ENCODE measurements at places on chromosomes 12 and 14.
A peak's percentile ranks its signal among the peaks of the same experiment; 100 is the strongest.

- DNase-seq: no peak
Measured at GRCh38 chr14:81345781-81346180, 54.3 kb downstream of the STON2 start.

DNA sequence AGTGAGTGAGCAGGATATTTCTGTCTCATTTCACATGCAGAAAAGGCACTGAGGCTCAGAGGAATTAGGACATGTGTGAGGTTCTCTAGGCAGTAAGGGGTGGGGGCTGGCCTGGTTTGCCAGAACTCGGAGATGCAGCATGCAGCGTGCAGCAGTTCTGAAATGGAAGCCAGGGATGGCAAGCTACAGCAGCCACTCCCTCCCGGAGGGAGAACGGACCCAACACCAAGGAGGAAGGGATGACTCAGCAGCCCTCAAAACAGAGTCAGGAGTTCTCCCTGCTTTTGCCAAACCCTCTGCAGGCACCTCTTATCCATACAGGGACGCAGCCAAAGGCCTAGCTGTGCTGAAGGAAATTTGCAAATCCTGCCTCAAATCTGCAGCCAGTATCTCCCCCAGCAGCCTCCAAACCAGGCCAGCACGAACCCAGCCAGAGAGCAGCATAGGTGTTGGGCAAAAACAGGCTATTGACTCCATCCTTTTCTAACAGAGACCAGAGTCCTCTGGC lies 10.3 kb upstream of the SERPINA3 start:
- peak; percentile 89 for DNase-seq

- no peak for DNase-seq
Measured at GRCh38 chr12:56721216-56721615, 3.9 kb downstream of the NACA start.

- no peak for DNase-seq
Measured at GRCh38 chr12:80684077-80684495, 23.3 kb upstream of the MYF6 start.

- DNase-seq: no peak
Measured at GRCh38 chr12:69298947-69299346, 49.2 kb upstream of the LYZ start.

DNA sequence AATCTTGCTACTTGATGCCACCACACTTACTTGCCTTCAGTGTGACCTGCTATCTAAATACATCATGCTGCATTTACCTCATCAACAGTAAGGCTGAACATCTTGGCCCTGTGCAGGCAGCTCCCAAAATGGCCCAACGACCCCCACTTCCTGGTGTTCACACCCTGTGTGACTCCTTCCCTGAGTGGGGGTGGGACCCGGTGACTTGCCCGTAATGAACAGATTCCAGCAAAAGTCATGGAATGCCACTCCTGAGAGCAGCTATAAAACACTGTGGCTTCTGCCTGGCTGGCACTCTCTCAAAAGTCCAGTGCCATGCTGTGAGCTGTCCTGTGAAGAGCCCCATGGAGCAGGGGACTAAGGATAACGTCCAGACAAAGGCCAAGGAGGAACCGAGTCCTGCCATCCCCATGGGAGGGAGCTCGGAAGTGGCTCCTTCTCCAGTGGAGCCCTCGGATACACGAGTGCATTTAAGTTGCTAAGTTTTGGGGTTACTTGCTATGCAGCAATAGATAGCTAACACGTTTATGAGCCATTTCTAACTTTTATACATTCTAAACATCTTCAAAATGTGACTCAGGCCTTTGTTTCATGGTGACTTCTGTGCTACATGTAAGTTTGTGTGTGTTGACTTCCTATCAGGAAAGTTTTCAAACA lies 33.0 kb downstream of the P2RX2 start:
- DNase-seq: no peak

GRCh38 chr12:19741132-19741489 lies 301.8 kb downstream of the AEBP2 start:
- DNase-seq: no peak

- DNase-seq: no peak
Measured at GRCh38 chr12:24084800-24085199, 135.3 kb upstream of the SOX5 start.

DNA sequence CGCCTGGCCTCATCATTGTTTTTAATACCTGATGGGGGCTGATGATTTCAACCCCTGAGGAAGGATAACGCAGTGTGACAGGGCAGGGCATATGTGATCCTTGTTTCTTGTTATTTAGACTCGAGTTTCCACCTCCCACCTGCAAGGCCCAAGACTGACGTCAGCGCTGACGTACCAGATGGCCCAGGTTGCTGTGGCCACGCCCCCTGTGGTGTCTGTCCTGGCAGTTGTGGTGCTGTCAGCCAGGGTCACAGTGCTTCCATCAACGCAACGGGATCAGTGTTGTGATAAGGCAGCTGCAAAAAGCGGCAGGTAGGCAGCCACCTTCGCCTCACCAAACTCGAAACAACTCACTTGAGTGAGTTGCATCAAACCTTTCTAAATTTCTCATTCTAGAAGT lies 18.4 kb downstream of the DDX51 start:
- DNase-seq: no peak

- DNase-seq: no peak
Measured at GRCh38 chr12:79662046-79662811, 28.5 kb downstream of the PAWR start.

DNA sequence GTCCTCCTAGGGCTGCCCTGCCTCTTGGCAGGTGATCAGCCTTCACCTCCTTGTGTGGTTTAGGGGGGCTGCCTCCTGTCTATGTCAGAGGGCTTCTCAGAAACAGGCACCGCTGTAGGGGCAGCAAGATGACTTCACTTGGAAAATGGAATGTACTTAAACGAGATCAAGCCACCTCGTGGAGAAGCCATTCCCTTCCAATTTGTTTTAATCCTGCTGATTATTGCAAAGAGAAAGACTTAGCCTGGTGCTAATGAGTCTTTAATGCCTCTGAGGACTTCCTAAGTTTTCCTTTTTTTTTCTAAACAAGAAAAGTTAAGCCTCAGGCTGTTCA lies 62.3 kb upstream of the RFLNA start:
- DNase-seq: no peak

GRCh38 chr12:94938583-94938982 lies 64.9 kb downstream of the NDUFA12 start:
- DNase-seq: no peak

DNA sequence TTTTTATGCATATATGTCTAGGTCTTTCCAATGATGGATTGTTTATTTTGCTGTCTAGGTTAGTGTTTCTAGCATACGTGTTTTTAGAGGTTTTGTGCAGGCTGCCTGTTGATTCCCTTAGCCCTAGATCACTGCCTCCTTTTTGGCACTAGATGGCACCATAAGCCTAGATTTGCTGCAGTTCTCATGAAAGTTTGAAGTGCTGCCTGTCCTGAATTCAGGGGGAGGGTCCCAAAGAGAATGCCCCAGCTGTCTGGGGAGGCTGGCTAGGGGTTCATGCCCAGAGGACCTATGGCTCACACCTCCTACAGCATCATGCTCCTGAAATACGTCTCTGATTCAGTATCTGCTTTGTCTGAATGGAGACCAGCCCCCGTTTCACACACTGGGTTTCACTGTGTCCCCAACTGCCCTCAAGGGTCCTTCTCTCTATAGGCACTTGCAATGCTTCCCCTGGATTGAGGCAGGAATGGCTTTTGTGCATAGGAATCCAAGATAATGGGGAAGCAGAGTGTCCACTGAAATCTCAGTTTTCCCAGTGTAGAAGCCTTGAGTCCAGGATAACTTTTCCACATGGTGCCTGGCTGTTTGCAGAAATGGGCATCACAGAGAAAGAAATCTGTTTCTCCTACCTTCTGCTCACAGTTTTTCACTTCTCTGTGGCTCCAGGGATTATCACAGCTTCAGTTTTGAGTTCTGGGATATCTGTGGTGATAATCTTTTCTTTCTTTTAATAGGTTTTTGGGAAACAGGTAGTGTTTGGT lies 14.2 kb upstream of the TXNRD1 start:
- DNase-seq: no peak

- DNase-seq: no peak
Measured at GRCh38 chr12:116692605-116693004, 45.3 kb downstream of the SPRING1 start.

DNA sequence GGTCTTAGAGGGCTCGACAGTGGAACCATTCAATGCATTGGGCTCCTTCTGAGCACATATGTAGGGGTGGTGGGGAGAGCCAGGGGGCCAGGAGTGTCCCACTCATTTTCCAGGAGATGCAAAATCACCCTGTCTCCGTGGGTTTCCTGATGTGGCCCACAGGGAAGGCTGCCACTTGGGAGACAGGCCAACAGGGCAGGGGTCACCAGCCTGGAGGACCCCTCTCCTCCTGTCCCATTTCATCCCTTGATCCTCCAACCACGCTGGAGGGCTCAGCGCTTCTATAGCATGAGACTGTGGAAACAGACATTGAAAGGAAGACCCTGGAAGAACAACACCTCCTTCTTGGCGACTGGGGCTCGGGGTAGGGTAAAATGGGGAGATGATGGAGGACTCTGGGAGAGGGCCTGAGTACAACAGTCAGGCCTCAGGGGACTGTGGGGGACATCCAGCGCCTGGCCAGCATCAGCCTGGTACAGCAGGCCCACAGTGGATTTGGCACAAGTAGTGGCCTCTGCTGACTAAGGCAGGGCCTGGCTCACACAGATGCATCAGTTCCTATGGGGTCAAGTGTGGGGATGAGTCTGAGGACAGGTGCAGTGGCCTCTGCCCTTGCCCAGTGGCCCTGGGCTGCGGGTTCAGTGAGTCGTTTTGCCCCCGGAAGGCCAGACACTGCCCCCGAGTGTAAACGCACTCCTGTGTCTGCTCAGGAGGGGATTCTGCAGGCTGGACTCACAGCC lies 68.0 kb downstream of the PRIMA1 start:
- no peak for DNase-seq

GRCh38 chr12:7787574-7788293 lies 1.5 kb upstream of the NANOG start:
- DNase-seq: no peak

- peak; percentile 82 for DNase-seq
Measured at GRCh38 chr12:69698769-69699540, at the start of gene BEST3. Gene BEST3, minus strand, starts transcription at chr12:69699303. Its CDS starts 1,505 bp downstream, at chr12:69697798.

DNA sequence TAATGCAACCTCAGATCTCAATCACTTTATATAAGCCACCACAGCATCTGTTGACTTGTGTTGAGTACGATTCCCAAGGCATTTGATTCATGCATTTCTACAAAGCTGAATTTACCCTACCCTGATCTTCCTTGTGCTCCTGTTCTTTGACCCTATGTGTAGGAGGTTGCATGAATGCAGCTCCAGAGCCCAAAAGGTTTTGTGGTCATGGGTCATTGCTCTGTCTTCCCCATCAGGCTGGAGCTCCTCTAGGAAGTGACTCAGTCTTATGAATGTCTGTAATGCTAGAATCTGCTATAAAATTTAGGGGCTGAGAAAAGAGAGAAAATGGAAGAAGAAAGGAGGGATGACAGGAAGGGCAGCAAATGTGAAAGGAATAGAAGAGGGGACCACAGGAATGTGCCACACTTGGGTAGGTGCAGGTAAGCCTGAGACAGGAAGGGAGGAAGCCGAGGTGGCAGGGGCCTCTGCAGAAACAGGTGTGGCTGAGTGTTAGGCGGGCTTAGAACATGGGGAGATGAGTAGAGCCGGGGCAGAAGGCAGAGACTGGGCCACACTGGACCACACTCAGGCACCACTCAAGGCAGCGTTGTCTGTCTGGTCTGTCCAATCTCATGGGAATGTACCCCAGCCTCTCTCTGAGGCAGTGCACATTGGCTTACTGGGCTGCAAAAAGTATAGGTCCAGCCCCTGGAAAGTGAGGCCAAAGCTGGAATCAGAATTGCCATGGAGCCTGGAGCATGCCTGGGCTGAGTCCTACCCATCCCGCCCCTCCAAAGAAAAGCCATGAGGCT lies 334.1 kb downstream of the BCL11B start:
- no peak for DNase-seq

GRCh38 chr12:78145398-78145797 lies 314.7 kb downstream of the NAV3 start:
- DNase-seq: no peak

DNA sequence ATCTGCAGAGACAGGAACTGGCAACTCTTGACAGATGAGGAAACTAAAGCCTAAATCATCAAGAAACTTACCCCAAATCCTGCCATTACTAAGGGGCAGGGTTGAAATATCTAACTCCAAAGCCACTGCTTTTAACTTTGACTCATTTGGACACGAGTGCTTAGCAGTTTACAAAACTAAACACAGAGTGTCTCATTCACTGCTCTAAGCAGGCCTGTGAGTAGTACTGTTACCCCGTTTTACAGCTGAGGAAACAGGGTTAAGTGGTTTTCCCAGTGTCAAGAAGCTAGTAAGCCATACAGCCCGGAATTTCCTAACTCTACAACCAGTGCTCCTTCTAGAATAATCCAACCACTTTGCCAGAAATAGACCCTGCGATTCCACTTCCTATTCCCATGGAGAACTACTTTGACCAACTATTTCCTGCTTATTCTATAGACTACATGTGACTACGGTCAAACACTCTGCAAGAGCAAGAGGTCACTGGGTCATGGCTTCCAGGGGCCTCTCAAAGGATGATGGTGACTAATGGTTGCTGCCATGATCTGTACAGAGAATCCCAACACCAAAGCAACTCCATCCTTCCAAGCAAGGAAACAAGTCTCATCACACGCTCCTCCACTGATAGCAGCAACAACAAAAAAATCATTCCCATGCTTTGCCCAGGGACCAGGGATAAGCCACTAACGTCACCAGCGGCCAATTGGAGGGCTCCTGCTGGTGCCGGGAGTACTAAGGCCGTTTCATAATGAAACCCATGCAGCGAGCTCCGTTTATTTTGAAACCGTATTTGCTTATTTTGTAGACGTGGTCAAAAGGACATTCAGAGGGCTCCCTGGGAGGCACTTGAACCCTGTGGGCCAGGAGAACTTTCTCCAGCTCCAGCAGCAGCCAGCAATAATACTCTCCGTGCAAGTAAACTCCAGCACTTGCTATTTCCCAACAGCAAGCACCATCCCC lies 56.3 kb downstream of the NUAK1 start:
- DNase-seq: no peak

- peak; percentile 55 for DNase-seq
Measured at GRCh38 chr14:92951912-92952471, 29.0 kb downstream of the CHGA start.

DNA sequence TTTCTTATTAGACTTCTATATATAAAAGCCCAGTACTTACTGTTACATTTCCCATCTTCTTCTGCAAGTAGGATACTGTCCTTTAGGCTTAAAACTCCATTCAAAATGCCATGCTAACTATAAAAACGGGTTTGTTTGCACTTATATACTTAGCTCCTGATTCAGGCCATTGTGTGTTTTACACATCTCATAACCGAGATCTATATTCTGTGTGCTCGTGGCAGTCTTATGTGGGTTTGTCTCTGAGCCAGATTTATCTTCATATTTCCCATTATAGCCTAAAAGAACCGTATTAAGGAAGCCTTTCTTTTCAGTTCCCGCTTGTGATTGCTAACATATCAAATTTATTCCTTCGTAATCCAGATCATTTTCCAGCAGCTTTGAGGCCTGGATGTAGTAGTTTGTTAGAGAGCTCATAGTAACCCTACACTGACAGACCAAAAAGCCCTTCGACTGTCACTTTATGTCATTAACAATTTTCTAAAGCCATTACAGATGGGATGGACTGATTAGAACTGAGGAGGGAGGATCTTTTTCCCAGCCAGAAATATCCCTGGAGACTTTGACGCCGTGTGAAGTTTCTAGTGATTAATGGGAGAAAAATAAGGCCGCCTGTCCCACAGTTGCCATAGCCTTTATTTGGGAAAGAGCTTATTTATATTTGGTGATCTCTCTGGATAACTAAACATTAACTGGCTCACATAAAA lies 508.5 kb downstream of the FOXG1 start:
- no peak for DNase-seq

- DNase-seq: no peak
Measured at GRCh38 chr14:94237983-94238382, 55.1 kb downstream of the SERPINA10 start.
